CD8-positive, alpha-beta T cell (primary cell): ENCODE measurements at places on chromosomes 7 and 10.

DNA sequence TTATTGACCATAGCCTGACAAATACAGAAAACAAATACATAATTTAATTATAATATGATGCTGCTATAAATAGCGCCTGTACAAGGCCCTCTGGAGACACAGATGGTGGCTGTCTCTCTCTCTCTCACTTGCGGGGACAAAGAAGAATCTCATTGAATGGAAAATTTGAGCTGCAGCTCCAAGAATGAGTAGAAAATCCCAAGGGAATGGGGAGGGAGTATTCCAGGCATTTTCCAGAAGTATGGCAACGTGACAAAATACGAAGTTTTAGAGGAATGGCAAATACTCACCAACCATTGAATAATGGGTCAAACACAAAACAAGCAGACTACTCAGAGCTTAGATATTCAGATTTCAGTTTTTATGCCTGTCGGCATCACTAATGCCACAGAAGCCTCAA lies 179.9 kb downstream of the NRP1 start:
- no peak for DNase-seq

- DNase-seq: no peak
Observed at GRCh38 chr7:138926241-138926612, 55.0 kb downstream of the KIAA1549 start.

DNA sequence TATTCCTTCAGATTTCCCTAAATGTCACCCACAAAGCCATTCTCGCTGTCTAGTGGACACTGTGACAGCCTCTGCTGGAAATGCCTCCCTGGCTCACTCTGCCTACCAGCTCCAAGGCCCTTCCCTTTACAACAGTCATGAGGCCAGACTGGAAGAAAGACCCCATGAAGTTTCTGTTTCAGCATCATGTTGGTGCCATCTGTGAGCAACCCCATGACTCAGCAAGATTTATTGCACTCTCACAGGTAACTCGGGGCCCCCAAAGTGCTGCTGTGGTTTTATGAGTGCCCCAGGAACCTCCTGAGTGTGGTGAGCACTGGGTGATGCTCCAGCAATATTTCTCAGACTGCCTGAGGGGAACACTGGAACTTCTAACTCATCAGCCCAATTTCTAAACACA lies 218.6 kb downstream of the ZNF33B start:
- DNase-seq: no peak

DNA sequence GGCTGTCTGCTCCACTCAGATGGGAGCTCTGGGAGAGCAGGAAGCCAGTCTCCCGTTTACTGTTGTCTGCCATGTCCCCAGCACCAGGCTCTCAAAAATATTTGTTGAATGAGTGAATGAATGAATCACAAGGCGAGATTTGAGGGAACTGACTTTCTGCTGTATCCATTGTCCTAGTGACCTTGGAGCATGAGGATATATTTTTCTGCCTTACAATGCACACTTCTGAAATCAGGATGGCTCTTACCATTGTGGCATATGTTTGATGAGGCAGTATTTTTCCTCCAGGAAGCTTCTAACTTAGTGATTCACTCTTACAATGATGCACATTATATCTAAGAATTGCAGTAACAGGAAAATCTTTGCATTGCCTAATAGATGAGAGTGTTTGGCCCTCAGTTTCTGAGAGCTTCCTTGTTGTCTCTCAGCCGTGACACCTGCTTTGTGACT lies 136.4 kb downstream of the RPS24 start:
- no peak for DNase-seq

GRCh38 chr10:8327140-8327423 lies 272.6 kb downstream of the GATA3 start:
- DNase-seq: no peak

- no peak for DNase-seq
Observed at GRCh38 chr7:80581486-80582260, 56.8 kb upstream of the CD36 start.

- no peak for DNase-seq
Observed at GRCh38 chr7:157587805-157588560, 251.2 kb downstream of the DNAJB6 start.
